Astrocyte of the cerebellum (primary cell): ENCODE measurements at places on chromosomes 11 and 22.

DNA sequence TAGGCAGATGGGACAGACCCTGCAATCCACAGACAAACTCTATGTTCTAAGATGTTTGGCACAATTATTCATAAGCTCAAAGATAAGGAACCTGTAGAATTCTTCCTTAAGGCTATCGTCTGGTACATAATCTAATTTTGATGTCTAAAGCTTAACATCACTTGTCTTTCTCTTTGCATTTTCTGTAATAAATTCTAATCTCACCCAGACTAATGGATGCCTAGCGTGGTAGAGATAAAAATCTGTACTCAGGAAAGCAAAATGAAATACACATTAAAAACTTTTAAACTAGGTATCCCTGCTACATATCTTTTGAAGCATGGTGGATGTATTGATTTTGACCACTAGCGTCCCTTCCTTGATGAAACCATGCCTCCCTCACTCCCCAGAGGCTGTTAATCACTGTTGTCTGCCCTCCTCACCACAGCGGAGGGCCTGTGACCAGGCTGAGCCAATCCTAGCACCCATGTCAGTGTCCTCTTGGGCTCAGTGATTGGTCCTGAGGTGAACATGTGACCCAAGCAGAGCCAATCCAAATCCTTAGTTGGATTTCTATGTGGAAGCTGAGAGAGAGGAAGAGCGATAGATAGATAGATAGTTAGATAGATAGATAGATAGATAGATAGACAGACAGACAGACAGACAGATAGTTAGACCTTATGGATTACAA is 82.2 kb upstream of the GRK3 start:
- DNase-seq = no peak

- no peak for DNase-seq
These were observed 132.7 kb upstream of the DDI1 start for GRCh38 chr11:103903621-103904323.

DNA sequence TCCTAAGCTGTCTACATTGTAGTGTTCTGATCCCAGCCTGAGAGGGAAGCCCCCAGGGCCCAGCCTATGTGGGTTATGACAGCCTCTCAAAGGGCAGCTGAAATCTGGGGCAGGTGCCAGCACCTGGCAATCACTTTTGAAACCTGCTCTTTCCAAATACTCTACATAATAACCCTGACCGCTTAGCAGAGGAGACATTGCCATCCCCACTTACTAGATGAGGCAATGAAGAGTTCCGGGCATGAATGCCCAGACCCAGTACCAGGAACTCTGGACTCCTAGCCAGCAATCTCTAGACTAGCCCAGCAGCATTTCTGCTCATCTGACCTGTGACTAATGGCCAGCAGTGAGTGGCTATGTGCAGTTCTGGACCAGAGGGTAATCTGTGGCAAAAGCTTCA is 412.4 kb upstream of the CADM1 start:
- DNase-seq = no peak

DNA sequence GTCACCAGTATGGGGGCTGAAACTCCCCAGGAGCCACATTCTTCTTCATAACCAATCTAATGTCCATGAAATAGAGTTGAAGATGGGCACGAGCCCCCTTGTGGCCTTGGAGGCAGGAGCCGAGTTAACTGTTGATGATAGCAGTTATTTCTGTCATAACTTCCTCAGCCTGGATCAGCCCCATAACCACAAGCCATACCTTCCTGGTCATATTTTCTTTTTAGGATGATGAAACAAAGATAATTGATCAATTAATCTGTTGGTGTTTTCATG is 65.0 kb upstream of the TTC12 start:
- DNase-seq = no peak

GRCh38 chr11:126764231-126764630 is 236.3 kb downstream of the KIRREL3 start:
- DNase-seq = no peak

GRCh38 chr11:62622476-62623089 is 797 bp upstream of the B3GAT3 start:
- DNase-seq = no peak

DNA sequence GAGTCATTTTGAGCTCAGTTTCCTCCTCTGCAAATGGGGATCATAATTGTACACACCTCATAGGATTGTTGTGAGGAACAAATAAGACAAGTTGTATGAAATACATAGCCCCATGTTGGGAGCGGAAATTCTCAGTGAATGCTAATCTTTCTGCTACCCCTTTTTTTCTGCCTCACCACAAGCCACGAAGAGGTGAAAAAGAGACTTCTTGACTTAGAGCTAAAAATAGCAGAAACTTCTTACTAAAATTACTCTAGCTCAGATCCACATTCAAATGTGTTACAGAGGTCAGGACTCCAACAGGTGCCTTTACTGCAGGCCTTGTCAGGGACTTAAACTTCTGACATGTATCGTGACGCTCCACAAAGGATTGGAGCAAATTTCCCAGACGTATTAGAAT is 128.5 kb downstream of the MIAT start:
- no peak for DNase-seq

DNA sequence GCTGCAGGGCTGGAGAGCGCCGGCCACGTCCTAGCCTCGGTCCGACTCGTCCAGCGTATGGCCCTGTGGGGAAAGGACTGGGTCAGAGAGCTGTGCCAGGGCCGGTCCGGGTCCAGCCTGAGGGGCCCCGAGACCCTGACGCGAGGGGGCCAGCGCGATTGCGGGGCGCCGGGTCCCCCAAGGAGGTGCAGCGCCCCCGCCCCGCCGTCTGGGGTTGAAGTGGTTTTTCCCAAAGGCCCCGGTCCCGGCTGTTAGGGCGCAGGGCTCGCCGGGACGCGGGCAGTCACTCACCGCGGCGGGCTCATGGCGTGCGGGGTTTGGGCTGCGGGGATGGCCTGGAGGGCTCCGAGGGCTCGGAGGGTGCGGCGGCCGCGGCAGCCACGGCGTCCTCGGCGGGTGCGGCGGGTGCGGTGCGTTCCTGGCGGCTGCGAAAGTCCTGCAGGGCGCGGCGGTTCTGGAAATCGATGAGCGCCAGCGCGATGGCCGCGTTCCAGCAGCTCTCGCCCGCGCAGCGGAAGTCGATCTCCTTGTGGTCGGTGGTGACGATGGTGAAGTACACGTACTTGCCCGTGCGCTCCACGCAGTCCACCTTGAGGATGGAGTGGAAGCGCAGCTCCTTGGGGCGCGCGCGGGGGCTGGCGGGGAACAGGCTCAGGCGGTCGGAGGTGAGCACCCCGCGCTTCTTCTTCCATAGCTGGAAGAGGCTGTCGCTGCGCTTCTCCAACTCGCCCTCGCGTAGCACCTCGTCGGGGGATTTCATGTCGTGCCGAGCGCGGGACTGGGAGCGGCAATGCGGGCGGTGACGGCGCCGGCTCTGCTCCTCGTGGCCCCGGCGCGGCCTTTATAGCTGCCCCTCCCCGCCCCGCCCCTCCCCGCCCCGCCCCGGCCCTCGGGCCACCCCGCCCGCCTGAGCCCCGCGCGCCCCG is at the start of gene PHLDA2:
Gene PHLDA2, minus strand, starts transcription at position 816 of the 926 bp plus-strand sequence. Its CDS starts 56 bp downstream, at position 760.
- DNase-seq = no peak

- DNase-seq = no peak
These were observed 3.8 kb downstream of the IFITM5 start for GRCh38 chr11:295351-296170.

- no peak for DNase-seq
These were observed 173.4 kb upstream of the SESN3 start for GRCh38 chr11:95404370-95404769.

DNA sequence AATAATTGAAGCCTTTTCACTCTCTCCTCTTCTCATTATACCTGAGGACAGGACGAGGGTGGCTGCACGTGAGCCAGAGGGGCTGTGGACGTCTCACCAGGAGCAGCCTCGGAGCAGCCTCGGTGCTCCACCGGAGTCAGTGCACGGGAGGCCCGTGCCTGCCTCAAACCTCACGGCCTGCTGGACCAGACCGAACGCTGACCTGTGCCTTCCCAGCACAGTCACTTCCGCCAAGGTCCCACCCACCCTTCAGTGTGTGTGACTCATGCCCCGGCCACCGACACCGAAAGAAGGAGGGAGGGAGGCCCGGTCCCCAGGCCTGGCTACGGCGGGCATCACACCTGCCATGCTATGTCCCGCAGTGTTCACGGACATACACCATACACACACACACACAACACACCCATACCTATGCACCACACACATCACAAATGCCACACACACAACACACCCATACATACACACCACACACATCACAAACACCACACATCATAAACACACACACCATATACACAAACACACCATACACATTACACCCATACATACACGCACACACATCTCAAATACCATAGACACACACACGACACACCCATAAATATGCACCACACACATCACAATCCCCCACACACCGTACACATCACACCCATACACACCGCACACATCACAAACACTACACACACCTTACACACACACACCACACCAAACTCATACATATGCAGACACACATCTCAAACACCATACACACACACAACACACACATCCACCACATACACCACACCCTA is 1506.5 kb downstream of the TBC1D22A start:
- no peak for DNase-seq

- DNase-seq = no peak
These were observed 118.6 kb downstream of the TIMP3 start for GRCh38 chr22:32920032-32920628.
